ENCODE measurements at places on chromosomes 3 and 15. TPM values are rescaled to one million over a fixed set of nuclear protein-coding genes. Genes with fewer than 3 reads are reported as not detected.

EXD1 gene
- not detected for total RNA-seq

GATM gene
- total RNA-seq, result 0.56 TPM

KBTBD13 gene
- not detected for total RNA-seq

ELP6 gene
- total RNA-seq, result 24.0 TPM

Measured in regular cardiac myocyte (primary cell).